ENCODE measurements at places on chromosomes 6 and 20. TPM values are rescaled to one million over a fixed set of nuclear protein-coding genes. Genes with fewer than 3 reads are reported as not detected.

The NEURL2 gene
- total RNA-seq: 0.97 TPM

The TTK gene
- 19.0 TPM for total RNA-seq

The ZC2HC1B gene
- total RNA-seq: not detected

The APOBEC2 gene
- total RNA-seq: not detected

The GRIK2 gene
- 0.56 TPM for total RNA-seq

The TRIM15 gene
- not detected for total RNA-seq

The SPATS1 gene
- not detected for total RNA-seq

The MYH7B gene
- total RNA-seq: 0.03 TPM

The MMP24 gene
- 35.6 TPM for total RNA-seq

The CCDC170 gene
- total RNA-seq: 0.07 TPM

The FKBP1C gene
- 2.1 TPM for total RNA-seq

The PRKN gene
- not detected for total RNA-seq

The RFX6 gene
- total RNA-seq: not detected
